ENCODE measurements at places on chromosomes 7 and 10.
A peak's percentile ranks its signal among the peaks of the same experiment; 100 is the strongest.

DNA sequence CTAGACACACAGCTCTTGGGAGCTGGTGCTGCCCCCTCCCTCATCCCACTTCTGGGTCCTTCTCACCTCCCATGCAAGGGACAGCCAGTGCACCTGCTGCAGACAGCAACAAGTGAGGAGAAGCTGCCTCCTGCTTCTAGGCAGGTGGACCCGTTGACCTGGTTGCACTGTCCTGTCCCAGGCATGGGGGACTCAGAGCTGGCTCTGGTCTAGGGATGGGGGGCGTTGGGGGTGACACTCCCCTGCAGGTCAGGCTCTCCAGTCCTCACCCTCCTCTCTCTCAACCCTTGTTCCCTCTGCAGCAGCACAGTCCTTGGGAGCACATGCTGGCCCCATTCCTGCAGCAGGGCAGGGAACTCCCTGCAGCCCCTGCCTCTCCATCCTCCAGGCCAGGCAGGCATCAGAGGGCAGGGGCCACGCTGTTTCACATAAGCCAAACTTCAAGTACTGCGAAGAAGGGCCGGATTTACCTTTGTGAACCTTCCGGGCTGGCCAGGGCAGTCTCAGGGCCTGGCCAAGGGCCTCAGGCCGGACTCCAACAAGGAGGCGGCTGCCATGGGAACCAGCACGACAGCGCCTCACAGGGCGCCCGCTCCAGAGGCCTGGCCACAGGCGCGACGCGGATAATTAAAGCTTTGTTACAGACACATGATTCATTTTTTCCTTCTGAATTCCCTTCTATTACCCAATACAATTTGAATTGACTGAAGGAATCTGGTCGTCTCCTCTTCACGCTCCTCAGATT, 48.5 kb downstream of the RASGEF1A start:
- DNase-seq: no peak

DNA sequence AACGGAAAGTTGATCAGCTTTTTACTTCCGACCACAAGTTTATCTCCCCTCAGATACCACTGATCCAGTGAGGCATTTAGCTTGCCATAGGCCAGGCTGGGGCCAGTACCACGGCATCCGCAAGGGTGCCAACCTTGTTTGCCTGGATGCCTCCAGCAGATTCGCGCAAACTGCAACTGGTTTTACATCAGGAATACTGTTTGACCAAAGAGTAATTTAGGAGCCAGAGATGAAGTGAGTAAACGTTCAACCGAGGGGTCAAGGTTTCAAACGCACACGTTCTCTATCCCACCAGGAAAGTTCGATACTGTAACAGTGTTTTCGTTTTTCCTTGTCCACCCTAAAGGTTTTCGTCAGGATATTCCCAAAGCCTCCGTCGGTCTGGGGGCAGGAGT, 266 bp upstream of the MDFIC start:
- peak; percentile 18 for DNase-seq

DNA sequence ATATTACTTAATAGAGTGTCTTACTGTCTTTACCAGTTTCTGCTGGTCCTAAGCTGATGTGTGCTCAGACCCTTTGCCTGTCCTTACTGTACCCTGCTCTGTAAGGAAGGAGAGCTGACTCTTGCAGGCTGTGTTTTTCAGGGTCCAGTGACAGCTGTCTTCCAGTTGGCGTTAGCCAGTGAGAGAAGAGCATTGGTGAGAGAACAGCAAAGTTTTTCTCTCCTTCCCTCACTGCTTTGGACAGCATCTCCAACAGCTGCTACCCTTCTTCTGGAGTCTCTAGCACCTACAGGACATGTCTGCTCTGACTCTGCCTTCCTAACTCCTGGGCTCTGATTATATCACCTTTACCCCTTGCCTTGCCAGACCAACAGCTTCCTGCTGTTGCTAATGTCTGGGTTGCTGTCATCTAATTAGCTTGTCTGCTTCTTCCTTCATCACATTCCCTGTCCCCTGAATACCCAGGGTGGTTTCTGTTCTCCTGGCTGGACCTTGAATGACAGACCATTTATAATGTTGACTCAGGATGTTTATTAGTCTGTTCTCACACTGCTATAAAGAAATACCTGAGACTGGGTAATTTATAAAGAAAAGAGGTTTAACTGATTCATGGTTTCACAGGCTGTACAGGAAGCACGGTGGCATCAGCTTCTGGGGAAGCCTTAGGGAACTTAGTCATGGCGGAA, 23.5 kb upstream of the PANK1 start:
- DNase-seq: no peak

DNA sequence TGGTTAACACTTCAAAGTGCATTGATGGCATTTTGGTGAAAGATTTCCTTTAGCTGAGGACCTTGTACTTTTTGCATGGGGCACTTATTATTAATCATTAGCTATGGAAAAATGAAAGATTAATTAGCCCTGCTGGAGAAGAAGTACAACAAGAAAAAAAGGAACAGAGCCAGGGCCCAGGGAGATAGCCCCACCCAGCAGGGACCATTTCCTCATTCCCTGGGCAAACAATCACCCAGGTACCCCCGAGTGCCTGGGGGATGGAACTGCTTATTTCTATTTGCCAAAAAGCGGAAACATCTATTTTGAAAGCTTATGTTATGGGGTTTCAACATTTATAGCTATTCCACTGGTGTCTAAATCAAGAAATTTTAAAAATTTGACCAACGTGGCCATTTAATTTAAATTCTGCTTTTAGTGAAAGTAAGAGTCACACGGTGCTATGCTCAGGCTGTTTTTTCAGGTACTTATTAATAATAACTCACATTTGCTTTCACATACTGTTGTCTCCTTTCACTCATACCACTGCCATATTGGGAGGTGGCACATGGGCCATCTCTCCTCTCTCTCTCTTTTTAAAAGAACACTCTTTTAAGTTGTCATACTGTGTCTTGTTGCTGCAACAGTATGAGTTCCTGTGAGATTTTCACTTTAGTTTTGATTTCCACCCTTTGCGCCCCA, 143.6 kb upstream of the KIF5B start:
- no peak for DNase-seq

- DNase-seq: no peak
Observed at GRCh38 chr10:91210014-91210413, 10.4 kb upstream of the PCGF5 start.

DNA sequence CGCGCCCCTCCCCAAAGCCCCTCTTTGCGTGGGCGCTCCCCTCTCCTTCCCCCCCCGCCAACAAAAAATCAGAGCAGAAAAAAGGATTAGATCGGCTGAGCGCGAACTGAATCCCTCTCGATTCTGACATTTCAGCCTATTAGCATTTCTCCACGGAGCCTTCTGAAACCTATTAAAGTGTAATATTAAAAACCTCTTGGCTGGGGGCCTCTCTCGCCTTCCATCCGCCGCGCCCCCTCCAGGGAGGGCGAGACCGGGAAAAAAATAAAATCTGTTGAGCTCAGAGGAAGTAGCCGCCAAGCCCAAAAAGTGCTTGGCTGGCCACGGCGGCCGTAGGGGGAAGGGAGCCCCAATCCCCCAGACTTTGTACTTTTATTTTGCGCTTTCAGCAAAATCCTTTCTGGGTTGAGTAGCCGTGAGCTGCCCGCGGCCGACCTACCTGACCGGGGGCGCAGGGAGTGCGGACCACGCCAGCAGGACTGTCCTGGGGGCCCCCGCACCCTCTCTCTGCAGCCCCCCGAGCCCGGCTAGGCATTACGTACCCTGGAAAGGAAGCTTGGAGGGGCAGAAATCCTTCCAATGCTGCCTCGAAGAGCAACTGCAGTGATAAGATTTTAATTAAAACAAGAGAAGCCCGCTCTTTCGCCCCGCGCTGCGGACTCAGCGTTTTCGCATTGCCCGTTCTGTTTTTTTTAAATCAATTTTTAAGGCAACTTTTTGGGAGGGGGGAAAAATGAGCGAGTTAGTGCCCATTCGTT, 1.3 kb upstream of the TNRC18 start:
- no peak for DNase-seq

DNA sequence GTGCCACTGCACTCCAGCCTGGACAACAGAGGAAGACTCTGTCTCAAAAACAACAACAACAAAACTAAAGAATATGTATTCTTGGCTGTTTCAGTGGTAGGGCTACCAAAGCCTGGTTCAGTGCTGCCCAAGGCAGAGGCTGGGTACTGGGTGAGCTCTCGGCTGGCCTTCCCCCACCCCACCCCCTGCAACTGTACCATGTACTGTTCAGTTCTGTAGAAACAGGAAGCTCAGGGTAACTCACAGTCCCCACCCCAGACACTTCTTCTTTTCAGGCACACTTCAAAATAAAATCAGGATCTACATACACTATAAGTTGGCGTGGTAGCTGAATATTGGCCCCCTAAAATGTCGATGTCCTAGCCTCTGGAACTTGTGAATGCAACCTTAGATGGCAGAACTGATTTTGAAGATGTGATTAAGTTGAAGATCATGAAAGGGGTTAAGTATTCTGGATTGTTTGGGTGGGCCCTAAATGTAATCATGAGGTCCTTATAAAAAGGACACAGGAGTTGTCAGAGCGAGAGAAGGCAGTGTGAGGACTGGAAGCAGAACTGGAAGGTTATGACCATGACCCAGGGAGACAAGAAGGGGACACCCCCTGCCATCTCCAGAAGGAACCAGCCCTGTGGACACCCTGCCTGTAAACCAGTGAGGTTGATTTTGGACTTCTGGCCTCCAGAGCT, 31.2 kb downstream of the TBXAS1 start:
- no peak for DNase-seq

- DNase-seq: no peak
Observed at GRCh38 chr7:37259319-37259821, 189.3 kb downstream of the ELMO1 start.

- no peak for DNase-seq
Observed at GRCh38 chr7:43391518-43391917, 191.4 kb upstream of the STK17A start.

DNA sequence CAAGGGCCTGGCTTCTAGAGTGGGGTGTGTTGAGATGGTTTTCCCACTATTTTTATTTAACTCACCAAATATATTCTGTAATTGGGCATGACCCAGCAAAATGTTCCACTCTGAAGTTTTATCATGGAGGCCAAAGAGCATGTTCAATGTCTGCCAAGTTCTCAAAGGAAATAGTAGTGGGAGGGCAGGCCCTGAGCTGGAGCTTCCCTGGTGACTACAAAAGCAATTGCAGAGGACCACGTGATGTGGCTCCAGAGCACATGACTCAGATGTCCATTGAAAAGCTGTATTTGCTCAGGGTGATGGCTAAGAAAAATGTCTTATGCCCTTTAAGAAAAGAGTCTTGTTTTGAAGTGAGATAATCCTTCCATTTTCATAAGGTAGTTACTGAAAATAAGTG, 1024.8 kb downstream of the LRMDA start:
- no peak for DNase-seq

DNA sequence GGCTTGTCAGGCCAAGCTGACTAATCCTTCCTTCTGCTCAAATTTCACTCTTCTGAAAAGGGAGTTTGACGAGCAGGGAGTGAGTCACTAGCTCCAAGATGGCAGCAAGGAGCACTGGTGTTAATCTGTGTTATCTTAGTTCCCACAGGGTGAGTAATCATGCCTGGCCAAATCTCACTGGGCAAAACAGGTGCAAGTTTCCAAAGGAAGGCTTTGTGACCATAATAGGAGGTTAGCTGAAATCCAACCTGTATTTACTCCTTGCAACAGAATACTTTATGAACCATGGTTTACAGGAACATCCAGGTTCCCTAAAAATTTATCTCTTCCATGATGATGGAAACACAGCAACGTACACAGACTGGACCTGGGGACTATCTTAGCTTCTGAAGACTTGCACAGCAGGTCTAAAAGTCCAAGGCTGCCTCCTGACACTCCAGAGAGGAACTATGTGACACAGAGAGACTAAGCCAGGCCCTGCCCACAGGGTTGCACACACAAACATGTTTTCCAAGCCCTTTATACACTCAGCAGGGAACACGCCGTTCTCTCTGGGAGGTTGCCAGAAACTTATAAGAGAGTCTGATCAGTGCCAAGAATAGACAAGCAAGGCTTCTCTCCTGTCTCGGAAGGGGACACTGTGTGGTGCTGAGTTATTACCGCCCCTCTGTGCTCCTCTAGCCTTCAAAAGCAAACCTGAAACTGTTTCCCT, 46.3 kb downstream of the PDK4 start:
- DNase-seq: no peak

- no peak for DNase-seq
Observed at GRCh38 chr10:73501651-73502050, 5.8 kb upstream of the PPP3CB start.

DNA sequence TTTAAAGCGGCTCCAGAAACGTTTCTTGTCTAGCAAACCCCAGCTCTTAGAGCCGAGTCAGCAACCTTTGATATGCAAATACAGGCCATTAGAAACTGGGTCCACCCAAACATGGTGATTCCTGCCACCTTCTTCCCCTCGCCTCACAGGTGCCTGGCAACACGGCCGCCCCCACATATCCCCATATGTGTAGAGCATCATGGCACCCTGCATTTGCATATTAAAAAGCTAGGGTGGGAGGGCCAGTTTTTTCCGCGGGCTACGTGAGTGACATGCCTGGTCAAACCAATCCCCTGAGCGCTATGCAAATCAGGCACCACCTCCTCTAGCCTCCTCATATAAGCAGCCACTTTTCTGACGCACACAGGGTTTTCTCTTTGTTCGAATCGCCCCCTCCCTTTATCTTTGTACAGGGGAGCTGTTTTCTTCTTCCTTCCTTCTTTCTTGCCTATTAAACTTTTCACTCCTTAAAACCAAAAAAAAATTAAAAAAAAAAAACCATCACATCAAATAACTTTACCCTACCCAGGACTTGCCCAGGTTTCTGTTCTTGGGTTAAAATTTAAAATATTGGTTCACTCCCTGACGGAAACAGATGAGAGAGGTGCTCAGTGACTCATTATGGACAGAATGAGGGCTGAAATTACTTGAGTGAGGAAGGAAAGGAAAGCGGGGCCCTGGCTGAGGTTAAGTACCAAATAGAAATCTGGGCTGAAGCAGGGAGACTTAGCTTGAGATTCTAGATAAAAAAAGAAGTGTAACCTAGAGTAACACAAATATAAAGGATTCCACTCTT, 59.8 kb downstream of the COA1 start:
- DNase-seq: peak; percentile 66

DNA sequence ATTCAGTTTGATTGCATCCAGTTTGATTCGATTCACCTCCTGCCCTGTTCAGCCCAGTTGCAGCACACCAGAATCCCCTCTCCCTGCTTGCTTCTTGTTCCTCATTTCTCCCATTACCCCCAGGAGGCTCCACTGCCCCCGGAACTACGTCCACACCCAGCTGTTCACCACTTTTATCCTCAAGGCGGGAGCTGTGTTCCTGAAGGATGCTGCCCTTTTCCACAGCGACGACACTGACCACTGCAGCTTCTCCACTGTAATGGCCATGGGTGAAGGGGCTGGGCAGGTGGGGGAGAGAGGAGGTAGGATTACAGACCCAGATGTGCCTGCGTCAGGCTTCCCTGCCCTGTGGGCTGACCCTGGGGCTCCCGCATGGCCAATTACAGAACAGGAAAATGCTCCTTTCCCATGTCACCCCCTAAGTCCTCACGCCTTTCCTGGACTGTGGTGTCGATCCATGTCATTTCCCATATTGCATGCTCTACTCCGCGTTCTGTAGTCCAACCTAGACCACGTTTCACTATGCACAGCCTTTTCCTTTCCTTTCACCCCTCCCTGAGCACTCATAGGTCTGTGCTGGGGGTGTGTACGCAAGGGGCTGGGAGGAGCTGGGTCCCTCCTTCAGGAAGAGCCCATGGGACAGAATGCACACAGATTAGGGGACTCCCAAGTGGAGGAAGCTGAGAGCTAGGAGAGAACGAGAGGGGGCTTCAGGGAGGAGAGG, 8.2 kb downstream of the GHRHR start:
- DNase-seq: no peak

- no peak for DNase-seq
Observed at GRCh38 chr10:75233444-75234016, 2.2 kb downstream of the COMTD1 start.
